GM23248 (cell line): ENCODE measurements at places on chromosomes 3 and 15.

- DNase-seq = peak; percentile 36
Measured at GRCh38 chr15:69056365-69056764, 41.9 kb downstream of the NOX5 start.

GRCh38 chr15:50907601-50908208 is 778 bp upstream of the AP4E1 start:
- DNase-seq = peak; percentile 74

GRCh38 chr15:25709437-25710159 is 153.5 kb downstream of the ATP10A start:
- DNase-seq = no peak

- no peak for DNase-seq
Measured at GRCh38 chr15:72781631-72782030, 1.9 kb downstream of the ADPGK start.

GRCh38 chr3:98532275-98532637 is 478 bp downstream of the GPR15 start:
- no peak for DNase-seq

DNA sequence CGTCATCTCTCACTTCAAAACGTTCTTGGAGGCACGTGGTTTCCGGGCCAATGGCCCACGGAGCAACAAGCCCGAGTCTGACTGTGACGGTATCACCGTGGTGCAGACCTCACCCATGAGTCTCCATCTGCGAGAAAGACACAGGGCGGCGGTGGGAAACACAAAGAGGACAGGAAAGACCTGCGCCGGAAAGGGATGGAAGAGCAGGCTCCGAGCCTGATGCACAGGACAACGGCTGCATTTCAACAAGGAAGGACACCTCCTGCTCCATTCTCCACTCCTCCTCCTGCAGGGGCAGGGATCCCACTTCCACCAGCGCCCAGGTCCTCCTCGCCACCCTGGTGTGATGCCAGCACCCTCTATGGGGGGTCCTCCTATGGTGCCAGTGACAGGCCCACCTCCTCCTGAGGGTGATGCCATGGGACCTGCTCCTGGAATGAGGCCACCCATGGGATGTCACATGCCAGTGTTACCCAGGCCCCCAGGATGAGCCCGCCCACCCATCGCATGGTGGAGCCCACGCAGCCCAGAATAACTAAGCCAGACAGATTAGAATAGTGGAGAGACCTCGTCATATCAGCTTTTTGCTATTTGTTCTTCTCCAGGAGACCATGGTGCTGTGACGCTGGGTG is 73.0 kb upstream of the PCSK6 start:
- DNase-seq = no peak

DNA sequence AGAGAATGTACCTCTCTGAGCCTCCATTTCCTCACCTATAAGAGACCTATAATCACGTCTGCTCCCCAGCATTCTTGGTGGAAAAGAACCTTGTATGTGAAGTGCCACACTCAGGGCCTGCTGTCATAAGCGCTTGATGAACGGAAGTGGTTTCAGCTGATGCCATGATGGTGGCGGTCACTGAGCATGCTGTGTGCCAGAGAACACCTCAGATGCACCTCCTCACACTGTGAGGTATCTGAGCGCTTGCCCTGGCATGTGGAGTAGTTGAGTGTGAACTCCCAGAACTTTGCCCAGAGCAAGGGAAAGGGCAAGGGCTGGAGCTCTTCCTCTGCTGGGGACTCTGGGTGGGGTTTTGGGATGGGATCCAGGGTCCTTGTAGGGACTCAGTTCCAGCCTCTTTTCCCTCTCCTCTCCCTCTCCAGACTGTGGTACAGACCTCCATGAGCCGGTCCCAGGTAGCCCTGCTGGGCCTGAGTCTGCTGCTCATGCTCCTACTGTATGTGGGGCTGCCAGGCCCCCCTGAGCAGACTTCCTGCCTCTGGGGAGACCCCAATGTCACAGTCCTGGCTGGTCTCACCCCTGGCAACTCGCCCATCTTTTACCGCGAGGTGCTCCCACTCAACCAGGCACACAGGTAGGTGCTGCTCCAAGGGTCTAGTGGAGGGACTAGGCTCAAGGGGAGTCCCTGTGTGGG is 2.7 kb downstream of the ABHD14A start:
- no peak for DNase-seq

GRCh38 chr15:54571576-54571975 is 593.3 kb downstream of the UNC13C start:
- no peak for DNase-seq

GRCh38 chr15:72375501-72375845 is 341 bp downstream of the HEXA start:
- DNase-seq = no peak

DNA sequence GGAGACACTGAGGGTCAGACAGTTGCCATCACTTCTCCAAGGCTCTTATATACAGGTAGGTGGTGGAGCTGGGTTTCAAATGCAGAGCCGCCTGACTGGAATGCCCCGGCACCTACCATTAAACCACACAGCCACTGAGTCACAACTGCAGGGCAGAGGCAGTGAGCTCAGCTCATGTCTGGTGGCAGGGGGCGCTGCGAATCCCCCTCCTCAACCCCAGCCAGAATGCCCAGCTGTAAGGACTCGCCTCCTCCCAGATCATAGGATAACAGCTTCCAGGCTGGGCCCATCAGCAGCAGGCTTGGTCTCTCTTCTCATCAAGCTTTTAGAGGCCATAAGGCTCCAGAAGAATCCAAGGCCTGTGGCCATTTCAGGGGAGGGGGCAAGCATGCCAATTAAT is 26.4 kb downstream of the ADCY5 start:
- DNase-seq = no peak

GRCh38 chr3:42961633-42962032 is 17.5 kb upstream of the GASK1A start:
- peak; percentile 78 for DNase-seq
